D721Med (cell line): ENCODE measurements at places on chromosomes 1 and 21.

- no peak for DNase-seq
These were observed 465.2 kb downstream of the USP25 start for GRCh38 chr21:16194788-16195537.

DNA sequence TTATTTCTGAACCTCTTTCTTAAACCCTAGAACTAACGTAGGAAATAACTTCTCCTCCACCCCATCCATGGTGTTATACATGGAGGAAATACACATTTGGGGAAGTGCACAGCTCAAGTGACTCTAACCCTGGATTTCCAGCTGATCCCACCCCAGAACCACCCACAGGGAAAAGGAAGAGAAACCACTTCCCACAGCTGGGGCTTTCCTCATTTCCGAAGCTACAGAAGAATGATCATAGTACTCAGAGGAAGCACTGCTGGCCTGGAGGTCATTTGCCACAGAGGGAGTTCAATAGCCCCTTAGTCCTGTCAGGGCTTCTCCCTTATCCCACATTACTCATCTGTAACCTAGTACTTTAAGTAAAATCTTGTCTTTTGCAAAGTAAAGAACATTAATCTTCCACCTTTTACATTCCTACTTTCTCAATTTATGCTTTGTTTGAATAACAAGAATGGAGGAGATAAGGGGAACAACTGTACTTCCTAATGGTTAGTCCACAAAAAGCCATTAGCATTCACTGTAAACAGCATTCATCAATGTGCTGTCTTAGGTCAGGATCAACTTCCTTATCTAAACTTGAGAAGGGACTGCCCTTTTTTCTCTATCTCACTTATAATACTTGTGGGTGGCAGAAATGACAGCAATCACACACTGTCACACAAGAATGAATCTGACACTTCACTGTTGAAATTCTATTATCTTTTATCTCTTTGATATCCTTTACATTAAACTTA, 63.0 kb upstream of the RGS1 start:
- no peak for DNase-seq

DNA sequence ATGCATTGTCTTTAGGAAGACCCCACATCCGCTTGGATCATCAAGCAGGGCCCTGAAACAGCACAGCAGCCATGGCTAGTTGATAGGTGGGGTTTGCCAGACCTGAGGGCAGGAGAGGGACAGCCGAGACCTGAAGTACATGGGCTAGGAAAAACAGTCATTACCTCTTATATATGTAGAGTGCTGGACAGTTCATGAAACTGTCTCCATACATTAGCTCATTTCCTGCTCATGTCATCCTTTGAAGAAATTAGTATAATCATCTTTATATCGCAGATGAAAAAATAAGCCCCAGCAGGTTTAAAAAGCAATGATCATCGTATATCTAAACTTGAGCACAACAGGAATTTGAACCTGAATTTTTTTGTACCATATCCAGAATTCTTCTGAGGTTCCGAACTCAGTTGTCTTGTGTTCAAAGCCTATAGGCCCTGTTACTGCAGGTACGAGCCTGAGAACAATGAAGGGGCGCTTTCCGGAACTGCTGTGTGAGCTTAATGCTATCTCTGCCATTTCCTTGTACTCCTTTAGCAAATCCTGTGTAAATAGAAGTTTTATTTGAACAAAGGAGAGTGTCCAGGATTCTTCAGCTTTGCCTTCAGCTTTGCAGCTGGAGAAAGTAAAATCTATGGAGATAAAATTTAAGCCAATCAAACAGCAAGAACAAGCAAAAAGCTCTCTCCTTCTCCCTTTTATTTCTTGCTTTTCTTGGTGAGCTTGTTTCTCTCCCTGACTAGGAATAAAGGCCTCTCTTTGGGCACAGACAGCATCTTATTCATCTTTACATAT, 32.4 kb upstream of the DUSP10 start:
- no peak for DNase-seq

DNA sequence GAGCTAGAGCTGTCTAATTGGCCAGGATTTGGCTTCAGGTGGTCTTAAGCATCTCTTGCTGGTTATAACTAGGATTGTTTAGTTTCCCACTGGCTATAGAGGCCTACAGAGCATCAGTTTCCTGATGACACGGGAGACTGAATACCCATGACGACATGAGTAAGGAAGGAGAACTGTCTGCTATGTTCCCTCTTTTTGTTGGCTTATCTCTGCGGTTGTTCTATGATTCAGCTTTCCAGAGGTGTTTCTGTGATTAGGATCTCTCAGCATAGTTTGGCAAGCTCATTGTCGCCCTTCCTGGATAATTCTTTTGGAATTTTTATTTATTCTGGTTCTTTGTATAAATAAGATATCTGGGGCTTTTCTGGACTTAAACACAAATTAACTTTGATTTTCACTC, 163.4 kb downstream of the OLFM3 start:
- no peak for DNase-seq

DNA sequence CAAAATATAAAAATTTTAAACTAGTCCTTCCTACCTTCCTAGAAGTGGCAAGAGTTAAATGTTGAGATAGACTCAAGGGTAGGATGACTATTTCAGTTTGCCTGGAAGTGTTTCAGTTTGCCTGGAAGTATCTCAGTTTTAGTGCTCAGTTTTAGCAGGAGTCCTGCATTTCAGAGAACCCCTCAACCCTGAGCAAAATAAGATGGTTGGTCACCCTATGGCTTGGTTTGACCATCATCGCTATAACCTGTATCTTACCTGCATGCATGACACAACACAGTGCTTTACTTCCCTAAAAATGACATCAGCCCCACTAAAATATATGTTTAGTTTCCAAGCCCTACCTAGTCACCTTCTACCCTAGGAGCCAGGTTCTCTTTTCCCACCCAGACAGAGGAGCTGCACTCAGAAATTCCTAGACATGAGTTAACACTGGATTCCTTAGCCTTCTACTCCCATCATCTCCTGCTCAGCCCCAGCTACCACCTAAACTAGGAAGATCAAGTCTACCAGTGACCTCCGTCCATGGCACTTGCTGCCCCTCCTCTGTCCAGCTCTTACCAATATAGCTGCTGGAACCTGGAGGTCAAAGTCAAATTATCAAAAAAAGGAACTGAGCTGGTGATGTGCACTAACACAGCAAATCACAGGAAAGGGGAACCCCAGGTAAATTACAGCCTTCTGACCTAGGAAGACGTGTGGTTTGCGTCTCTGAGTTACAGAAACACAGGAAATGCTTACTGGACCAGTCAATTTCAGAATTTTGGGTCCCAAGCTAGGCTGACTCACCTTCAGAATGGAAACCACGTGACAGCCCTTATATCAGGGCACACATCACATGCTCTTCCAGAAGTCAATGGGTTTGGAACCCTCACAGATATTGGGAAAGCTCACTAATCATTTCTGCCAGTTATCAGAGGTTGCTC, 2.2 kb upstream of the G0S2 start:
- no peak for DNase-seq
